ENCODE measurements at places on chromosomes 7 and 10.

DNA sequence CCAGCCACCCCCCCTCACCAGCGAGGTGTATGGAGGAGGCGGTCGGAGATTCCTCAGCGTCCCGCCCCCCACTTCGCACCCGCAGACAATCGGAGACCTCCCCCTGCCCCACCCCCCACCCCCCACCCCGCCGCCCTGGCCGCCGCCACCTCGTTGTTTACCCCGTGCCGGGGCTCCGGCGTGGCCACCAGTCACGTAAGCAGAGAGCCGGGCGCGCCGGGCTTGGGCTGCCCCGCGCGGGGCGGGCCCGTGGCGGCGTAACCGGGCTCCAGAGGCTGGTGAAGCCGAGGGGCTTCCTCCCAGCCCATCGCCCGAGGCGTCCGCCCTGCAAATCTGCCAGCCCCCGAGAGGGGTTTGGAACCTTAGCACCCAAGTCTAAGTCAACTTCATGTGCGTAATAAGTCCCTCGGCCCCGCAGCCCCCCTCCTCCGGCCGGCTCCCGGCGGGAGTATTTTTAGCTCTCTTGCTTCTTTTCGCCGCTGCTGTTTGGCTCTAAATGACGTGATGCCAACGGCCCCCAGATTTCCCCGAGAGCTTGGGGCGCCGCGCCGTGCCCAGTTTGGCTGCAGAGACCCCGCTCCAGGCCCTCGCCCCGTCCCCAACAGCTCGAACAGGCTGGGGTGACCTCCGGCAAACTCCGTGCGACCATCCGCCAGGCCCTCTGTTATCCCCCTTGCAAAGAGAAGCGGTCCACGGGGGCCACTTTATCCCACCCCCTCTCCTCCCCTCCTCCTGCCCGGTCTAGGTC is 2.7 kb downstream of the MXI1 start:
- DNase-seq, result peak; percentile 75

- DNase-seq, result no peak
Observed at GRCh38 chr7:3094701-3095445, 51.2 kb upstream of the CARD11 start.

DNA sequence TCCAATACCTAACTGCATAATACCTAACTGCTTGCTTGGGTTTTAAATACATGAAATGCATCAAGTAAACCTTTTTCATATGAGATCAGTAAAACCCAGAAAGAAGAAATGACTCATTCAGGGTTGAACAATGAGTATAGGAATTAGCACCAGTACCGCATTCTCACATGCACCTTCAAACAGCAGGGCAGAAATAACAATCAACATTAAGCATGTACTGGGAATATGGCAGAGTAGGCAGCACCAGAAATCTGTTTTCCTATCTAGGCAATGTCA is 850.3 kb upstream of the SORCS1 start:
- DNase-seq, result no peak

GRCh38 chr10:19904202-19904661 is 88.0 kb downstream of the PLXDC2 start:
- DNase-seq, result peak; percentile 94

DNA sequence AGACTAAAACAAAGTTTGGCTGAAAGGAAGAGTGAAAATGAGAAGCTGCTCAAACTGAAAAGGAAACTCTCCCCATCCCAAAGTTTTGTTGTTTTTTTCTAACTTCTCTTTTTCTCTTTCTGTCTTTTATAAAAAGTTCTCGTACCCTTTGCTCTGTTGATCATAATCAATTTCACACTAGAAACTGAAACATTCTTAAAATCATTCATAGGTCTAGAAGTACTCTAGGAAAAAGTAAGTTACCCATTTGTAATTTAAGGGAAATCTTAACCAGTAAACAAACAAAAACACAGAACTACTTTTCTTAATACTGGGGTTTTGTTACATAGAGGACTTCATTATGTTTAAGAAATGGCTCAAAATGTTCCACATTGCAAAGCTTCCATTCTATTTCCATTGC is 339.8 kb downstream of the SEMA3D start:
- DNase-seq, result no peak

- DNase-seq, result peak; percentile 51
Observed at GRCh38 chr7:79692015-79692414, 238.5 kb upstream of the MAGI2 start.

All from fibroblast of skin of scalp (primary cell).